ENCODE measurements at places on chromosomes 4 and X. TPM values are rescaled to one million over a fixed set of nuclear protein-coding genes. Genes with fewer than 3 reads are reported as not detected.

- DNase-seq: no peak
Measured at GRCh38 chr4:75512386-75513211, 1.6 kb downstream of the RCHY1 start.

DNA sequence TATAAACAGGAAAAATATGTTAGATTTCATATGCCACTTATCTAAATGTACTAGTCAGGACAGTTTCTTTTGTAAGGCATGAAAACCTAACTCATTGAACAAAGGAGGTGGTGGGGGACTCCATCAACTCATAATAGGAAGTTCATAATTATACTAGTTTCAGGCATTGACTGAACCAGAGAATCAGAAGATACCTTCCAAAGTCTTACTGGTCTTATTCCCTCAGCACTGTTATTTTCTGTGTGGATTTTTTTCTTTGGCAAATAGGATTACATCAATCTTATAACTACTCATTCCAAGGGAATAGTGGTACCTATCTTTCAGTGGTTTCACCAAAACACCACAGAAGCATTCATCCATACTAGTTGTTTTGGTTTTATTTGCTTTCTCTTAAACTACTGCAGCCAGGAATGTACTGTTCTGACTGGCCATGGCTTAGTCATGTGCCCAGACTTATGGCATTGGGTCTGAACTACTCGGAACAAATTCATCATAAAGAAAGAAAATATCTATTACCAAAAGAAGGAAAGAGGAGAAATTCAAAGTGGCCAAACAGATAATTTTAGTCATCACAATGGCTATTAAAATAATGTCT is 273.9 kb downstream of the ARAP2 start:
- no peak for DNase-seq

DNA sequence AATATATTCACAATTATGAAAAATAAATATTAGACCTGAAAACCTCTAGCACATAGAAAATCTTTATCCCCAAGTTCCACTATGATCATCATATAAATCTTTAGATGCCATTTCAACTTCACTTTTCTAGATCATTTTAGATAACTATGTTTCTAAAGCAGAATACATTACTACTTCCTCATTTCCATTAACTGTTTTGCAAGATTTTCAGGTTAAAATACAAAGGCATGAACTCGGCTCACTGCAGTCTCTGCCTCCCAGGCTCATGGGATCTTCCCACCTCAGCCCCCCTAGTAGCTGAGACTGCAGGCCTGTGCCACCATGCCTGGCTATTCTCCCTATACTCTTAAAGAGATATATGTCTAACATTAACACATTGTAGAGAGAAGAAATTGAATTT is 1365.9 kb upstream of the AGA start:
- DNase-seq: no peak

DNA sequence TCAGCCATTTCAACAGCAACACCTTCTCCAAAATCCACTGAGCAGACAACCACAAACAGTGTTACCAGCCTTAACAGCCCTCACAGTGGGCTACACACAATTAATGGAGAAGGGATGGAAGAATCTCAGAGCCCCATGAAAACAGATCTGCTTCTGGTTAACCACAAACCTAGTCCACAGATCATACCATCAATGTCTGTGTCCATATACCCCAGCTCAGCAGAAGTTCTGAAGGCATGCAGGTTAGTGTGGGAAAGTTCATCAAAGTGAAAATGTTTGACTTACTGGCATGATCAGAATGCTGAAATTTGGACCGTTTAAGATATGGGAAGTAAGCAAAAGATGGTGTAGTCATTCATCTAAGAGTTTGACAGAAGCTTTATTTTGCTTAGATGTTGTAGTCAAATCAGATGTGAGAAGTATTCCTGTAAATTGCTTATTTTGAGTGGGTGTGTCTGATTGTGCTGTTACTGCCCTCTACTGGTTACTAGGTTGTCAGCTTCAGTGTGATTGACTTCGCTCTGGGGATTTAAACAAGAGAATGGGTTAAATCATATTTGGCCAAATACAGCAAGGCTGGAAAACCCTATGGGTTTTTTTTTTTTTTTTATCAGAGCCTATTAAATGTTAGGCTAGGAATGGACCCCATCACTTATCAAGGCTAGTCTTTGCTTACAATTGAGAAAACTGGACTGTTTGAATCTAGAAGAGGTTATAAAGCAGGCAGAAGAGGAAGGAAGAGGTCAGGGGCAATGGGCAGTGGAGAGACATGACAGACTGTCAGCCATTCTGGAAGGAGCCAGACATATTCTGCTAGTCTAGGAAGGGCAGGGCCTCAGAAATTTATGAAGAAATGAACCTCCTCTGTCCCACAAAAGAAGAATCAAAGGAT is 130.3 kb downstream of the DIPK2B start:
- no peak for DNase-seq

- DNase-seq: no peak
Measured at GRCh38 chrX:47484885-47485284, 1.9 kb upstream of the ZNF41 start.

DNA sequence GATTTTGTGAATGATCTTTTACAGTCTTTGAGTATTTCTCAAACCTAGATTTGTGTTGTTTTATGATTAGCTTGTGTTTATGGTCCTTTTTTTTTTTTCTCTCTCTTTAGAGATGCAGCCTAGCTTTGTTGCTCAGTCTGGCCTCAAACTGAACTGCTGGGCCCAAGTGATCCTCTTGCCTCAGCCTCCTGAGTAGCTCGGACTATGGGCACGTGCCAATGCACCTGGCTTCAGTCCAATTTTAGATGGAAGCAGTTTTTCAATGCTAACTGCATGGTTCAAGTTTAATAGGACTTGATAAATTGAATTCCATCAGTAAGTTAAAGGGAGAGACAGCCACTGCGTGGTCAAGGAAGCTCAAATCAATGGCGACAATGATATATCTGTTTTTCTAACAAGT is 3.8 kb upstream of the FGG start:
- no peak for DNase-seq

DNA sequence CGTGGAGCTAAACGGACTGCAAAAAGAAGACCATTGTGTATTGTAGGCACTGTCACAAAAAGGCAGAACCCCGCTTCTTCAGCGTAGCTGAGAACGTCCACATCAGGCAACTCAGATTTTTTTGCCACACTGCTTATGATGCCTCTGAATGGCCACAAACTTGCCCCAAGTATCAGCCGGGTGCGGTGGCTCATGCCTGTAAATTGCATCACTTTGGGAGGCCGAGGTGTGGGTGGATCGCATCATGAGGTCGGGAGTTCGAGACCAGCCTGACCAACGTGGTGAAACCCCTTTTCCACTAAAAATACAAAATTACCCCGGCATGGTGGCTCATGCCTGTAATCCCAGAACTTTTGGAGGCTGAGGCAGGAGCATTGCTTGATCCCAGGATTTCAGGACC is 14.9 kb upstream of the IL3RA start:
- peak; percentile 48 for DNase-seq

DNA sequence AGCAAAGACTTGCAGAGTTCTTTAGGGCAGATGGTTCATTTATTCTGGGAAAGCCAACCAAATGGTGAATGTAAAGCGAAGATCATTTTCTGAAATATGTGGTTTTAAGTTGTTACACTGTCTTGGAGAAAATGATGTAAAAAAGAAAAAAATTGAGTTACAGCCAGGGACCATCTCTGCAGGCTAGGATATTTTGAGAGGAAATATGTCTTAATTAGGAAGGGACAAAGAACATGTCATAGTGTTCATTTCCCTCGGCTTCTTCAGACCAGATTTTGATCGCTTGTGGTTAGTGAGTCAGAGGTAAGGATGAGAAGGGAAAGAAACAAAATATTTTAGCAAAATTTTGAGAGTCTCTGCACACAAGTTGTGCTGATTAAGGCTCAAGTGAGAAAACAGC is 59.0 kb upstream of the C1QTNF7 start:
- no peak for DNase-seq

DNA sequence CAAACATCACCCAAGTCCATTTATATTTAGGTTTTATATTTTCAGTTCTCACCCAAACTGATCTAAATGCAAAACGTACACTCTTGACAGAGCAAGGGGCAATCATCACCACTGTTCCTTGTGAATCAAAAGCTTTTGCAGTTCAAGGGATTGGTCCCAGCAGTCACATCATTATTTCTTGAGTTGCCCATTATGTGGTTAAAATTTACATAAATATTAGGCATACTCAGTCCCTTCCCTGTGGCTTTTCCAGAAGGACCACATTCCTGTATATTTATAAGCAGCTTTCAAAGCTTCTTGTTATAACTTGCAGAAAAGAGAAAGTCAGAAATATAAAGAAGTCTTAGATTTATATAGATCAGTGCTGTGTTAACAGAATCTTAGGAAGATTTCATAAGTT is 224.4 kb downstream of the CLCN4 start:
- no peak for DNase-seq

GRCh38 chr4:82741188-82741587 is 57.4 kb downstream of the SCD5 start:
- DNase-seq: no peak

DNA sequence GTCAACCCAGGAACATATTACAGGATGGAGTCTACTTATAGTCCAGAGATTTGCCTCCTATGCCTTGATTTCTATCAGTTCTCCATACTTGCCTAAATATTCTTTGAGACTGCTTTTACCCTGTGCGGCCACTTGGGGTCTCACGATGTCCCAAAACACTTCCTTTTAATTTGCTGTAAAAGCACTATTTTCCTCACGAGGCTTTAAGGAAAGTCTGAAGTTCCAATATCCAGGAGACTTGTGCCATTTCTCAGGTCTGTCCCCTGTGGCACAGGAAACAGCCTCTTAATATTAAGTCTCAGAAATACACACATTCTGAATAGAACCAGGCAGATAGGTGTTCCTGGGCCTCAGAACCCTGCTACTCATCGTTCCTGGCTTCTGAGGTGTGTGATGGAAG is 142.9 kb downstream of the TMEM164 start:
- DNase-seq: no peak

Gene DRD5
- not detected for total RNA-seq

Gene MND1
- total RNA-seq: 0.62 TPM

Gene SLC35A2
- total RNA-seq: 11.6 TPM

Gene KIF4A
- total RNA-seq: 0.84 TPM

Gene CCNB3
- total RNA-seq: 0.41 TPM

Gene ZFP92
- 0.65 TPM for total RNA-seq

Gene SRPX2
- total RNA-seq: 9.7 TPM

Data from Right ventricle myocardium inferior (tissue), 1 donor.